Mammary epithelial cell (primary cell): ENCODE measurements at places on chromosomes 6 and 20.
A peak's percentile ranks its signal among the peaks of the same experiment; 100 is the strongest.

DNA sequence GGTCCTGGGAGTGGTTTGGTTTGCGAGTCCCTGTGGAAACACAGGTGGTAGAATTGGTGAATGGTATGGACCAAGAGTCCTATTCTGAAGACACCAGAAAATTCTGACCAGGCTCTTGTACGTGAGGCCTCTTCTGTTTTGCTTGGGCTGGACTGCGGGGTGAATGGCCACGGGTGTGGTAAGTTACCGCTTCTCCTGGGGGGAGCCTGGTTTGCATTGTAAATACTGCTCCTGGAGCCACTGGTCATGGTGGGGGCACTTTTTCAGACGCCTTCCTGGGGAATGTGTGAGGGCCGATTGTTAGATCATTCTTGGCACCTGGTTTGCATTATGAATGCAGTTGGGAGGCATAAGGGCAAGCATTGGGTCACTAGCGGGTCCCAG is 25.4 kb upstream of the EPB41L1 start:
- DNase-seq: no peak

- DNase-seq: no peak
These were observed 8.7 kb downstream of the SGK2 start for GRCh38 chr20:43567477-43567876.

GRCh38 chr20:58991715-58992114 is 10.7 kb downstream of the NELFCD start:
- no peak for DNase-seq

DNA sequence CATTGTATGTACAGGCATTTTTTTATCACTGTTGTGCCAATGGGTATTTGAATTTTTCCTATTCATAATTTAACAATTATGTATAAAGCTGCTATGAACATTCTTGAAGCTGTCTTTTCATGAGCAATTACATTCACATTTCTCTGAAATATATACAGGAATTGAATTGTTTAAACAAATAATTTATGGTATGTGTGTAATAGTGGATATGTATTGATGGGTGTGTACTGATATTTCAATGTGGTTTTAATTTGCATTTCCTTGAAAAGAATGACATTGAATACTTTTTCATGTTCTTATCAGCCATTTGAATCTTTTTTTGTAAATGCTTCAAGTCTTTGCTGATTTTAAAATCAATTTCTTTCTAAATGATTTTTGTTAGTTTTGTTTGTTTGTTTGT is 629.4 kb upstream of the FLRT3 start:
- no peak for DNase-seq

DNA sequence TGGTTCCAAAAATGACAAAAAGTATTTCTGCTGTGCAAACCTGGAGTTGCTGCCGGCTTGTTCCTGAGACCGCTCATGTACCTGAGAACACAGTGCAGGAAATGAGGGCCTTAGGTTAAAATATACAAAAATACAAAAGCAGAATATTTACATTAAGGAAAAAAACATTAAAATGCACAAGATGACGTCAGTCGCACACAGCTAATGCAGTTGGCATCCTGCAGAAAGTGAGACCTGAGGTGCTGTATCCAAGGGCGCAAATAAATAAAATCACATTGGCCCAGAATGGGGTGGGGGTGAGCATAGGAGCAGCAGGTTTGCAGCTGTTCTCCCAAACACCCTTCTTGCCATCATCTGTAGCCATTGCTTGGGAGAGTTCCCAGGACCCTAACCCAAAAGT is 310.6 kb upstream of the BTBD3 start:
- no peak for DNase-seq

DNA sequence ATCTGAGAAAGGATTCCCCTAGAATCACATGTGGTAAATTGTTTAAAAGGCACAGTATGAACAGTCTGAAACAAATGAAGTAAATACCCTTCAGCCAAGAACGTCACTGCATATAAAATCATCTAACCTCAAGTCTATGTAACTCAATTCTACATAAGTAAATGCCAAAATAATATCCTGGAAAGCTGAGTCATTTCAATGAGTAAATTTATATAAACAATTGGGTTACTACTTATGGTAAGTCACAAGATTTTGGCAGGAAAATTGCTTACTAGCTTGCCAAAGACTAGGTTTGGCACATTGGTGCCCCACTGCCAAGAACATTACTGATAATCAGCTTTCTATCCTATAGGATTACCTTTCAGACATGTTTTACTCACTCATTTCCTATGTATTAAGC is 8.4 kb downstream of the GMDS start:
- DNase-seq: peak; percentile 88

DNA sequence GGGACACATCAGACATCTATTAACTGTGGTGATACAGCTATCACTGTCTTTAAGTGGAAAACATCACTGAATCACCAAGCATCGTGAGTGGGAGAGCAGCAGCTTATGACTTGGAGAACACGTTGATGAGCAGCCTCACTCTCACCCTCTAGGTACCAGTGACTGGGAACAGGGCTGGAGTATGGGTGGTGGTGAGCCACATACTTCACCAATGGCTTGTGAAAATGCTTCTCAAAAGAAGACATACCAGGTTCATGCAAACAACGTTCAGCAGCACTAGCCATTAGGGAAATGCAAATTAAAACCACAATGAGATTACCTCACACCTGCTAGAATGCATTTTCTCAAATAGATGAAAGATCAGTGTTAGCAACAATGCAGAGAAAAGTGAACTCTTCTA is 25.3 kb downstream of the SNX5 start:
- no peak for DNase-seq

DNA sequence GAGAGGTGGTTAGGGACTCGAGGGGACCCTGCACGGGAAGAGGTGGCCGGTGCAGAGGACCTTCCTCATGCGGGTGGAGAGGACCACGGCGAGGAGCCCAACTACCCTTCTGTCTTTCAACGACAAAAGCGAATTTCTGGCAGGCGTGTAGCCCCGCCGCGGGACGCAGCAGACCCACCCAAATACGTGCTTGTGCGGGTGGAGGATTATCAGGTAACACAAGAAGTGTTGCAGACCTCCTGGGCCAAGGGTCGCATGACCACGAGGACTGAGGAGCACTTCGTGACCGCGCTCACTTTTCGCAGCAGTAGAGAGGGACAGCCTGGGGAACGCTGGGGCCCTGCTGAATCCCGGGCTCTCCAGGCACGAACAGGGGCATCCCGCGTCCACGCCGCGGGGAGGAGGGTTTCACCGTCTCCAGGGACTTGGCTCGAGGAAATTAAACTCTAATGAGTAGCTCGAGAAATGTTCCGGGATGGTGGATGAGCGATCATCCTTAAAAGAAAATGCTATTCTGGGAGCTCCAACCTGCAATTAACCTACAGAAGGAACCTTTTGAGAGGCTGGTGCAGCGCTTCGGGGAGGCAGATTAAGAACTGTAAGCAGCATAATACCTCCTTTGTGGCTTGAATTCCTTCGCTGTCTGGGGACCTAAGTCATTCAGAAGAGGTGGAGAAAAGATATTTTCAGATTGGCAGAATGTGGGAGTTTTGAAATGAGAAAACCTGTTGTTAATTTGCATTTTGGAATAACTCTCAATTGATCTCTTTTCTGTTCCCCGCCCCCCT is 804 bp downstream of the C6orf141 start:
- no peak for DNase-seq

GRCh38 chr20:13898012-13898612 is 92.3 kb downstream of the SEL1L2 start:
- peak; percentile 3 for DNase-seq

DNA sequence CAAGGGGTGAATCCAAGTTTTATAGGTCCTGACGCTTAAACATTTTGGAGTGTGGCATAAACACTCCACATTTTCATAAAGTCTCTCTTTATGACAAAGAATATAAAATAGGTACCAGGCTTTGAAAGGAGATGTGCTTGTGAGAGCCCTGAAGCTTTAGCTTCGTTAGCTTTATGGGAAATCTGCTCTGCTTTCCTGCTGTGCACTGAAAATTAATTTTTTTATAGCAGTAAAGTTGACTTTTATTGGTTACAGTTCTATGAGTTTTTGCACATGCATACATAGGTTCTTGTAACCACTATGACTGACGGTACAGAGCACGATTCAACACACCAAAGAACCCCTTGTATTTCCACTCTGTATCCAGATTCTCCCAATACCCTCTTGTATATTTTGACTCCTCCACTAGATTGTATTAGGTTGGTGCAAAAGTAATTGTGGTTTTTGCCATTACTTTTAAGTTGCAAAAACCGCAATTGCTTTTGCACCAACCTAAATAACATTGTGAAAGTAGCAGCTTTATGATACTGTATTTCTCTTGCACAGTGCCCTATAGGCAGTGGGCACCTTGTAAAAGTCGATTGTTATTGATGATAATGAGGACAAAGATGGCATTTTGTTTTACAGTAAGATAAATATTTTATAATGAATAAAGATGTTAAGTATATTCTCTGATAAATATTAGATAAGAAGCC is 145.2 kb upstream of the AKIRIN2 start:
- no peak for DNase-seq

DNA sequence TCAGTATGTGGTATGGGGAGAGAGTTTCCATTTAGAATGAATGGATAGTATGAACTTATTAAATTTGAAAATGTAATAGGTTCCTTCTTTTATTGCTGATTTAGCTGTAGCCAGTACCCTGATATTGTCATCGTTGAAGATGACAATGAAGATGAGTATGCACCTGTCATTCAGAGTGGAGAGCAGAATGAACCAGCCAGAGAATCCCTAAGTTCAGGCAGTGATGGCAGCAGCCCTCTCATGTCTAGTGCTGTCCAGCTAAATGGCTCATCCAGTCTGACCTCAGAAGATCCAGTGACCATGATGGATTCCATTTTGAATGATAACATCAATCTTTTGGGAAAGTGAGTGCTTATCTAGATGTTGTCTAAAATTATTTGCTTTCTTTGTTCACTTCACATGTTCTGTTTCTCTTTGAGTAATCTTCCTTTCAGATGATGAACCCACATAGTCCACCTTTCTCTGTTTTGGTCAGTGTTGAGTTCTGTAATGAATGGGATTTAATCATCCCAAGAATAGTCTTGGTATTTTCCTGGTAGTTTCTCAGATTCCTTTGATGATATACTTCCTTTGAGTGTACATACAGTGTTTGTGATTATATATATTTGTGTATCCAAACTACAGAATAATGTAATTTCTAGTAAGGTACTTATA is 23.3 kb downstream of the HSF2 start:
- no peak for DNase-seq

DNA sequence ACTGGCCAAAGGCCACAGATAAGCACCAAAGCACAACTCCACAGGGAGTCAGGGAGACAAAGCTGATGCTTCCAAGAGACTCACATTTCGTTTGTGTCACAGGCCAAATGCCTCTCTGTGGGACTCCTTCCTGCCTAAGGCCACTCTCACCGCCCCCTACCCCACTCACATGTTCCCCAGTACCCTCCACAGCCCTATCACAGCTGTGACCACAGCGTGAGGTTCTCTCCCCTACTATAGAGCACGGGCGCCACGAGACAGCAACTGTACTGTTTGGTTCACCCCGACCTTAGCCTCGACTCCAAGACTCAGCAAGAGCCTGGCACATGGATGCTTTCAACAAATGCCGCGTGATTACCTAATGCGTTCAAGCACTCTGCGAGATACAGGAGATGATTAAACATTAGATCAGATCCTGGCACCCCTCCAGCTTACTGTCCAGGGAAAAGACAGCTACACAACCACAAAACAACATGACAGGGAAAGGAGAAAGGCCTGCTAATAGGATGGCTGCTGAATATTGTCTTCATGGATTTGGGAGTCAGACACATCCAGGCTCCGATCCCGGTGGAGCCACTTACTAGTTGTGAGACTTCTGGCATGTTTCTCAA is 105.5 kb downstream of the AGPAT4 start:
- DNase-seq: peak; percentile 96

GRCh38 chr6:2175825-2176224 is 69.6 kb downstream of the GMDS start:
- no peak for DNase-seq

GRCh38 chr6:2990932-2991506 is 8.7 kb upstream of the NQO2 start:
- DNase-seq: peak; percentile 24

GRCh38 chr6:28944412-28944865 is 20.7 kb upstream of the TRIM27 start:
- DNase-seq: peak; percentile 69

- DNase-seq: peak; percentile 98
These were observed 15.2 kb upstream of the ROS1 start for GRCh38 chr6:117440706-117441525.

DNA sequence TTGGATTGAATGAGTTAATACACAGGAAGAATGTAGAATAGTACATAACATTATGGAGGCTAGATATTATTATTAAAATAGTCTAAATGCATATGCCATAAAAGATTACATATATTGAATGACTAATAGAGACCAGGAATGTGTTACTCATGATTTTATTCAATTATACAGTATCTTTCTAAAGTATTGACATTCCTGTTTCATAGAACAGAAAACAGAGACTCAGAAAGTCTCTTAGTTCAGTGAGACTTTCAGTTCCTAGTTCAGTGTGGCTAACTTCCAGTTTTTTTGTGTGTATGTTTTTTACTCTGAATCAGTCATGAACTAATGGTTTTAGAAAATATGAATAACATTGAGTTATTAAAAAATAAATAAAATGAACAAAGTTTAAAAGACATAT is 34.6 kb upstream of the TMEM244 start:
- DNase-seq: peak; percentile 24

DNA sequence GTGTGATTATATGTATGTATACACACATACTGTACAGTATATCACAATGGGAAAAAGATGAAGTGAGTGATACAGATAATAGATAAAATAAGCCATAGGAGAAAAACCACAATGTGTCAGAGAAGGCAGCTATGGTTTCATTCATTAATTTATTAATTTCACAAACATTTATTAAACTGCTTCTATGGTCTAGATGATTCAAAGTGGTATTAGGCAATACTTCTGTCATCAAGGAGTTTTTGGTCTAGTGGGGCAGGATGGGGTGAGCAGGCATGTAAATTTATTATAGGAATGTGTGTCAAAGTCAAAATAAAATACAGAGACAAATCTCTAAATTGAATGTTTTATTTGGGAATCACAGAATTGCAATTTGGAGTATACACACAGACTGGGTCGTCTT is 65.2 kb upstream of the ANKEF1 start:
- peak; percentile 43 for DNase-seq

- peak; percentile 92 for DNase-seq
These were observed 497.7 kb upstream of the MARCKS start for GRCh38 chr6:113359155-113360140.

- DNase-seq: peak; percentile 60
These were observed 83.5 kb downstream of the ZMYND8 start for GRCh38 chr20:47272893-47273590.

GRCh38 chr20:41116282-41116956 is 20.9 kb upstream of the PLCG1 start:
- DNase-seq: no peak

GRCh38 chr6:143745166-143746133 is 67.7 kb downstream of the PHACTR2 start:
- no peak for DNase-seq

GRCh38 chr6:158850807-158851115 is 31.6 kb upstream of the EZR start:
- DNase-seq: no peak

GRCh38 chr6:96965492-96965891 is 41.0 kb downstream of the KLHL32 start:
- no peak for DNase-seq
